ENCODE measurements at places on chromosomes 1 and 21. TPM values are rescaled to one million over a fixed set of nuclear protein-coding genes. Genes with fewer than 3 reads are reported as not detected.

Gene HUNK
- total RNA-seq, result 0.40 TPM

Gene SLC45A1
- total RNA-seq, result 2.0 TPM

Gene INAVA
- total RNA-seq, result 0.05 TPM

DNA sequence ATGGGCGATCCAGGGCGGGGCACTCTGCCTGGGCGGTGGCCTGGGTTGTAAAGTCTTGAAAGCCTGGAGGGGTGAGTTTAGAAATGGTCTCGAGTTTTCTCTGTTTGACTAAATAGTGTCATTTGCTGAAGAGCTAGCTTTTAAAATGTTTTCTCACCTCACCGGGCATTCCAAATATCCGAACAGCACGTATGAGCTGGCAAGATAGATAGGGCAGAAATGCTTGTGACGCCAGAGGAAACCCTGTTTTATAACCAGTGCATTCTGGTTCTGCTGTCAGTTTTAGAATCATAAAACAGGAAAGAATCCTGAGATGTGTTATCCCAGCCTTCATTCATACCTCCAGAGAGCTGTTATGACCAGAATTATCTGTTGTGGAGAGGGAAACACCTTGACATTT lies 725 bp downstream of the RTCA start:
- DNase-seq, result no peak

- DNase-seq, result no peak
These were observed 828.5 kb upstream of the ADAMTS5 start for GRCh38 chr21:27795418-27795817.

DNA sequence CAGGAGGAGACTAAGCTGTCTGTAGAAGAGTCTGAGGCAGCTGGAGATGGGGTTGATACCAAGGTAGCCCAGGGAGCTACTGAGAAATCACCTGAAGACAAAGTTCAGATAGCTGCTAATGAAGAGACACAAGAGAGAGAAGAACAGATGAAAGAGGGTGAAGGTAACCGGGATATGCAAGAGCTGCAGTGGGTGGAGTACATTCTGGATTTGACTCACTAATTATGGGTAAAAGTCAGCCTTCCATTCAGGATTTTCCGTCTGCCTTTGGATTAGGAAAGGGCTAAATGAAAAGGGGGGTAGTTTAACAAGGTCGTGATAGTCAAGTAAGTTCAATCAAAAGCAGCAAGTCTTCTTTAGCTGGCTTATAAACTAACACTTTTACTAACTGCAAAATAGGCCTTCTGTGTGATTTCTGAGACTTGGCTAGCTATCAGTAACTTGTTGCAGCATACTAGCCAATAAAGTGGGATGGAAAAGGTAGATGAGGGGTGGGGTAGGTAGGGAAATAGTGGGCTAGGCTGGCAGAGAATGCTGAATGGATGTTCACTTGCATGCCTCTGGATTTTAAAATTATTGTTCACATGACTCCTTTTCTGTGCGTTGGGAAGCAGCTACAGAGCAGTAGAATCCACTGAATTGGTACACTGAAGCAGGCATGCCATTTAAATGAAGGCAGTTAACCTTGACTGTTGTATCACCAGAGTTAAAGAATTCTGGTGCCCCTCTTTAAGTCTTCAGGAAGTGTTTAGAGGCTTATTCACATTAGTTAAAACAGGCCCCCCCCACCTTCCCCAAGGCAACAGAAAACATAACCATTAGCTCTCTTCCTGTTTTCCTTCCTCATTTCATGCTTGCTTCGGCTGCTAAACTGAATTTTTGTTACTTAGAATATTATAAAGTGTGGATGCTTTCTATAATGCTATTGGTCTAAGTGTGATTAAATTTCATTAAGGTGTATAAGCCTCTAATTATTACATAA lies 15.4 kb downstream of the CCDC17 start:
- no peak for DNase-seq

- DNase-seq, result no peak
These were observed 59.8 kb downstream of the XCL1 start for GRCh38 chr1:168636200-168636599.

- no peak for DNase-seq
These were observed 54.5 kb downstream of the UTP25 start for GRCh38 chr1:209882286-209882685.
